NCI-H510A (cell line): ENCODE measurements at places on chromosomes 2 and 18.
A peak's percentile ranks its signal among the peaks of the same experiment; 100 is the strongest.

DNA sequence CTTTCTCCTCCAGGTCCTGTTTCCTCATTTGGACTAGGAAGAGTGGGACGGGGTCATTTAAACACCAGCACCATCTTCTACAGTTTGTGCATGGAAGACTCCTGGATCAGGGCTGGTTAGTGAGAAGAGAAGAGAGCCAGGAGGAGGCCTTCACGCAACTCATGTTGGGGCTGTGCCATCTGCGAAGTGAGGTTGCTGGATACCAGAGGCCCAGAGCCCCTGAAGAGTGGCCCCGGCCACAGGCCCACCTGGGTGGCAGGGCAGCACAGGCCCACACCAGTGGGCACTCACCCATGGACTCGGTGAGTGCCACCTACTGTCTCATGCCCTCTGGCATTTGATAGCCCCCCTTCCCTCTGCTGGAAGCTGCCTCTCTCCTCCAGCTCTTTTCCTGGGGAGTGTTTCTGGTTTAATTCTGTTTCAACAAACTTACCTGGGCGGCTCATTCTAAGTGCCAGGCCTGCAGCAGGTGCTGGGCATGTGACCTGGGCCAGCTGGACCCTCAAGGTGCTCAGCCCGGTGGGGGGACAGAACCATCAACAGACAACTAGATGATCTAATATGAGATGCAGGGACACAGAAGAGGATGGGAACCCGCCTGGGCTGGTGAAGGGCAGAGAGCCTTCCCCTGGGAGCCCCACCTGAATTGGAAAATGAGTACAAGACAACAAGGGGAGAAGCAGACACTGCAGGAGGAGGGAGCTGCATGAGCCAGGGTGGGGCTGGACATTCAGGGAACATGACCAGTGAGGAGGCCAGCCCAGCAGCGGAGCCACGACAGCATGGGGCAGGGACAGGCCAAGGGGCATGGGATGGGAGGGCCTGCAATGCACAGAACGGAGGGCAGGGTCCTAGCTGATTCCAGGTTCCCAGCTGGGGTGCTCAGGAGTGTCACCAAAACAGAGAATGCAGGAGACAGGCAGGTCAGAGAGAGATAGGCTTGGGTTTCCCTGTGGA is 70.6 kb downstream of the MARCO start:
- DNase-seq = no peak

DNA sequence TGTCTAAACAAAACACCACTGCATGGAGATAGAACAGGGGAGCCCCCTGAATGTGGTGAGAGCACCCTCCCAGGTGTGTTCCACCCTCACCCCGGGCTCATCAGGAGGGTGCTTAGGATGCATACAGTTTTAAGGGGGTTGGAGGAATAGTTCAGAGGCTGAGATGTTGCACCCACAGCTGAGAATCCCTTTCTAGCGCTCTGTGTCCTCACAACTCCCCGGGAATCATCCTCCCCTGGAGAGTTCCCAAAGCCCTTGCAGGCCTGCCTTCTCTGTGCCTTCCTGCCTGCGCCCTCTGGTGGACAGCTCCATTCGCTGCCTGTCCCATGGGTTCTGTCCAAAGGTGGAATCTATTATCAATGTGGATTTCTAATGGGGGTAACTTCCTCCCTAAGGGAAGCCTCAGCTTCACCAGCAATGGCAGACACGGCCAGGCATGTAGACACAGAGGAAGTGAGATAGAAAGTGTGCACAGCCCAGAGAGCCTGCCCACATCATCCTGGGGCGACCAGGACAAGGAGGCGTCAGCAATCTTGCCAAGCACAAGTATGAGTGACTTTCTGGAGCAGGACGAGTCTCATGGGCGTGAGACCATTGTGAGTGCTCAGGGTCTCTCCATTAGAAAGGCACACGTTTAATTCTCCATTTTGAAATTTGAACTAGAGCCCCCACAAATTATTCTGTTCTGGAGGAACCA is 1.2 kb upstream of the UGT1A5 start:
- peak; percentile 70 for DNase-seq

DNA sequence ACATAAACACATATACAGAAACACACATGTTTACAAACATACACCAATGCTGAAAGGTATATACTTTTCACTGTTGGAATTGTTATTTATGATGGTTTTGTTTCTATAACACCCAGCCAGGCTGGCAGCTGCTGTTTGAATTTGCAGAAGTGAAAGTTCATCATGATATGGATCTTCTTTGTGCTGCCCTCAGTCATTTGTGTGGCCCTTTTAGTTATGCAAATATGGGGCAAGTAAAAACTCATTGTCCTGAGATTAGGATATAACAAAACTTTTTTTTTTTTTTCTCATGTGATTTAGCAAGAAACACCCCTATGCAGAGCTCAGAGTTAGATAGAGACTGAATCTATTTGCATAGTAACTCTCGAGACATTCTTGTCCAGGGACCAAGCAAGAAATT is 714.1 kb downstream of the KCNJ3 start:
- DNase-seq = no peak

GRCh38 chr2:26430826-26431225 is 29.1 kb downstream of the DRC1 start:
- DNase-seq = no peak

GRCh38 chr2:30276455-30276911 is 45.1 kb downstream of the LBH start:
- no peak for DNase-seq
